Activated CD4-positive, alpha-beta memory T cell treated with anti-CD3 and anti-CD28 coated beads, Interleukin-2, amount 10 ng/mL, durations not matched to agents 7 days and 5 days (primary cell): ENCODE measurements at places on chromosomes 2 and 18. TPM values are rescaled to one million over a fixed set of nuclear protein-coding genes. Genes with fewer than 3 reads are reported as not detected.

The LTBP1 gene
- total RNA-seq: 0.35 TPM

The DSG4 gene
- not detected for total RNA-seq

The MOB4 gene
- 24.8 TPM for total RNA-seq

The SCN2A gene
- not detected for total RNA-seq

The KCNK3 gene
- not detected for total RNA-seq

The RTP5 gene
- not detected for total RNA-seq

The FABP1 gene
- not detected for total RNA-seq
